ENCODE measurements at places on chromosomes 2 and 18.

DNA sequence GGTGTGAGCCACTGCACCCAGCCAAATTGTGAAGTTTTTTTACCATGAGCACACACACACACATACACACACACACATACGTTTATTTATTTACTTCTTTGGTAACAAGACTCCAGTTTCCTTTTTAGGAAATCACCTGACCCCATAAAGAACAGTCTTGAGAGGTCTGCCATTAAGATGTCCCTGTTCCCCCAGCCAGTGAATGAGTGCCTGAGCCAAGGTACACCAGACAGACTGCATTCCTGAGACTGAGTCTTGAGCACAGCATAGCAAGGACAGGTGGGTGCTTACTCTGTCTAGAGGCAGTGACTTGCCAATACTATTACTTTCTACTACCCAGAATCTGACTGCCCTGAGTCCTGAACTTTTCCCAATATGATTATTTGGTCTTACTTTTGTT is 167.2 kb upstream of the SATB2 start:
- no peak for DNase-seq

DNA sequence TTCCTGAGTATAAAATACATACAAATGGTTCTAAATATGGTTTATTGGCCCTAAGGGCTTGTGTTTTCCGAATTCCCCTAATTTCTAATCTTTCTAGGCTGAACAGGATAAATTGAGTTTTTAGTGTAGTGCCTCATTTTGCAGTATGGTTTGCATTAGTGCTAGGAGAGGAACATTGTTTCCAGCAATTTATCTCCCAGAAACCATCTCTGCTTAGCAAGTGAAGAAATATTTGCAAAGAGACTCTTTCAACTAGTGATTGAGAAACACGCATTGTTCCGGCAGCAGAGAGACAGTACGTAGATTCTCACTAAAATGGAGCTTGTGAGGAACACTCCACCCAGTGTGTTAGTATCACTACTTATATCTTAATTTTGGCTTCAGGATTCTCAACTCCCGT is 177.8 kb upstream of the EPAS1 start:
- no peak for DNase-seq

- DNase-seq: peak; percentile 20
Measured at GRCh38 chr18:48004577-48004976, 74.1 kb upstream of the SMAD2 start.

DNA sequence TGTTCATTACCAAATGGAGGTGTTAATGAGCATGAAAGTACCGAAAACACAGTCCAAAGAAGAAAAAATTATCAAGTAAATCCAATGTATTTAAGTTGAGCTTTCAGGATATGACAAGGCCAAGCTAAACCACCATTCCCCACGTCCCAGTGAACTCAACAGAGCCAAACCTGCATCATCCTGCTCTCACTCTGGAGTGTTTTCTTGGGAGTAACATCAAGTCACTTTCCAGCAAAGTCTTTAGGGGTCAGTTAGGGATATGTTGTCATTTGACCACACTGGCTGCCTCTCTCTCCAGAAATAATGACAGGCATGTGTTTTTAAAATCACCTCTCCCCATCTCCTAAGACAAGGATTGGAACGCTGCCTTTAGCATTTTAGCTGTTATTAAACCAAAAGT is 140.5 kb downstream of the SRBD1 start:
- no peak for DNase-seq

- no peak for DNase-seq
Measured at GRCh38 chr2:186183406-186183805, 302.7 kb upstream of the ZC3H15 start.

GRCh38 chr2:171878481-171878993 is 15.5 kb downstream of the SLC25A12 start:
- DNase-seq: peak; percentile 8

DNA sequence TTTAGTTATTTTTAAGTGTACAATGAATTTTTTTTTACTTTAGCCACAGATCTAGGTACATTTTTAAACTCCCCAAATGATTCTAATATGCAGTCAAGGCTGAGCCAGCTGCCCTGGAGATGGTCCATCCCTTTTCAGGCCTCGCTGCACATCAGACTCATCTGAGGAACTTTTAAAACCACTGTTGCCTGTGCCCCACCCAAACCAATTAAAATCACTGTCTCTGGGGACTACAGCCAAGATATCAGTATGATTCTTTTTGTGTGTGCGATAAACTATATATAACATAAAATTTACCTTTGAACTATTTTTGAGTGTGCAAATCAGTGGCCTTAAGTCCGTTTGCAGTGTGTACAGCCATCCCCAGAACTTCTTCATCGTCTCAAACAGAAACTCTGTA is 9.1 kb upstream of the MALT1 start:
- no peak for DNase-seq

- no peak for DNase-seq
Measured at GRCh38 chr2:224861266-224861665, 145.1 kb upstream of the CCDC195 start.

DNA sequence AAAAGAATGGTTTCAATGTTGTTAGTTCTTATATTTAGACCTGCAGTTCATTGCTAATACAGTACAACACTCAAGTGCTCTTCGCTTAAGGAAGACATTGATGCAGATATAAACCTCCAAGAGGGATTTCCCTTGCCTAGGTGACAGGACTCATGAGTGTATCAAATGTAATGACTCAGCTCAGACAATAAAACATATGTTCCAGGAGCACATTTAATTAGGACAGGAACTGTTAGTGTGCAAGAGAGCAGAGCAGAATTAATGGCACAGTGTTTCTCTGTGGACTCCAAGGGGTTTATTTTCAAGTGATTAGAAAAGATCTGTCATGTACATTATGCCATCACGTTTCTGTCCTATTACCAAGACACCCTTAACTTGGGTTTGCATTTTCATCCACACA is 375.0 kb downstream of the LRRTM4 start:
- no peak for DNase-seq

GRCh38 chr2:148531669-148532428 is 112.7 kb upstream of the EPC2 start:
- no peak for DNase-seq

DNA sequence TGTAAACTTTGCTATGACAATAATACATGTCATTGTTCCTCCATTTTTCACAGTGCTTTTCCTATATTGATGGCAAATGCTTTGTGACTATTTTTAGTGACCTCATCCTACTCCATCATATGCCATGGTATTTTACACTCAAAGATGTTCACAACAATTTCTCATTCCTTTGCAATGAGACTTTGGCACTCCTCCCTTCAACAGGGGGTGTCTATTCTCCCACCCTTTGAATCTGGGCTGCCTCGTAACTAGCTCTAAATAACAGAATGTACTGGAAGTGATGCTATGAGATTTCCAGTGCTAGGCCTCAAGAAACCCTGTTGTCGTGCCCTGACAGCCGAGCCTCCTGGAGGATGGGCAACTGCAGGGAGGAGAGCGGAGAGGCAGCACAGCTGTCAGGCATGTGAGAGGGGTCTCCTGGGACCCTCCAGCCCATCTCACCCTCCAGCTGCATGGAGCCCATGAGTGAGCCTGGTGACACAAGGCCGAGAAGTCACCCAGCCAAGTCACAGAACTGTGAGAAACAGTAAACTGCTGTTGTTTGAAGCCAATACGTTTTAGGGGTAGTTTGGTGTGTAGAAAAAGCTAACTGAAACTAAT is 103.1 kb upstream of the APCDD1 start:
- DNase-seq: no peak

GRCh38 chr2:96861074-96861473 is 3.3 kb upstream of the ANKRD39 start:
- DNase-seq: no peak

DNA sequence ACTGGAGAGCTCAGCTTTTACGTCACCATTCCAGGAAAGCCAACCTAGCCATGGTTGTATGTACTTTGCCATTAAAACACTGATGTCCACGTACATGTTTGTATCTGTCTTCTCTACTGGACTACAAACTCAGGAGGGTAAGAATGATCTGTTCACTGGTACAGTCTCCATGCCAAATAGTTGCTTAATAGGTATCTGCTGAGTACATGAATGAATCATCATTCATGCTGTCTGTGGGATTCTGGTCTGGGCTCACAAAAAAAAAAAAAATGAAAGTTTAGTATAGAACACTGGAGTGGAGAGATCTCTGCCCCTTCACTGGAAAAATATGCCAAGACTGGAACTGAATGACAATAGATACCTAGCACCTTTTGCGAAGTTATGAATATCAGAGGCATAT is 102.6 kb upstream of the ITGA4 start:
- DNase-seq: peak; percentile 76

- DNase-seq: no peak
Measured at GRCh38 chr2:219820767-219821166, 193.3 kb downstream of the SLC4A3 start.

DNA sequence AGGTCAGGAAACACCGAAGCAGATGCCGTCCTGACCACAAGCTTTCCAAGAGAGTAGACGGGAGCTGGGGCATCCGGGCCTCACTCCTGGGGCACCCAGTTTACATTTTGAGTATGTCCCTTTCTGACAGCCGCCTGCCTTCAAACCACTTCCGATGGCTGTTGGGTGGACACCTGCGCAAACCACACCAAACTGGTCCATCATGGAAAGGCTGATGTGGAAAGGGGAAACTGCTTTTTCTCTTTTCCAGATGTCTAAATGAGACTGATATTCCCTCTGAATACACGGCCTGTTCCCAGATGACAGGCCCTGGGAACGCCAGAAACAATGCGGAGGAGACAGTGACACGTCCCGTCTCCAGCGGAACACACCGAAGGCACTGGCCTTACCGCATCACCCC is 290.0 kb upstream of the SALL3 start:
- no peak for DNase-seq

DNA sequence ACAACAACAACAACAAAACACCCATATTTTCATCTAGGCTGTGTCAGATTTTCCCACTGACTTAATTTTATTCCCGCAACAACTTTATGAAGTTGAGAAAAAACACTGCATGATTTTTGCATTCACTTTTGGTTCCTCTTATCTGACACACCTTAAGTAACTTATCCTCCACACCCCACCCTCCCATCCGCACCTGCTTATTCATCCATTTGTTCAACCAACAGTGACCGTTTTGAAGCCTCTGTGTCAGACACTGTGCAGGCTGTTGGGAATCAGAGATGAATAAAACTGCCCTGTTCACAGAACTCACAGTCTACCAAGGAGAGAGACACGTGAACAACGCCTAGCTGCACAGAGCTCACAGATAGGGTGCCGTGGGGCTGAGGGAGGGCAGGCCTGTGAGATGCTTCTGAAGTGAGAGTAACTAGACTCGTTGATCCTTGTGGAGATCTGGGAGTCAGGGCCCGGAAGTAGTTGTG is 7.4 kb downstream of the CNNM4 start:
- DNase-seq: no peak

- no peak for DNase-seq
Measured at GRCh38 chr2:219946021-219946420, 318.6 kb downstream of the SLC4A3 start.

DNA sequence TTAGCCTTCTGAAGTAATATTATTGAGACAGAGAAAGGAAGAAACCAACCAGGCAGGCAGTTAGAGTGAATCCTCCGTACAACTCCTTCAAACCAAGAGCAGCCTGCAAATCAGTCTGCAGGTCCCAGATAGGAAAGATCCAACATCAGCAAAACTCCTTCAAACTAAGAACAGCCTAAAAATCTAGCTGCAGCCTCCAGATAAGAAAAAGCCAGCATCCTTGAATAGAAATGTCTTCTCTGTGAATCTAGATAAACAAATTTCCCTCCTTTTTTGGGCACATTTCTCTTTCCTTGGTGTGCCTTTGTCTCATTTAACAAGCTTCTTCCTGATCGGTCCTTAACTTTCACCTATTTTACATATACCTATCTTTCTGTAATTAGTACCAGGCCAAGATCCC is 1004.6 kb upstream of the TMEFF2 start:
- no peak for DNase-seq

- DNase-seq: peak; percentile 63
Measured at GRCh38 chr2:175205523-175205922, 24.0 kb upstream of the ATP5MC3 start.

DNA sequence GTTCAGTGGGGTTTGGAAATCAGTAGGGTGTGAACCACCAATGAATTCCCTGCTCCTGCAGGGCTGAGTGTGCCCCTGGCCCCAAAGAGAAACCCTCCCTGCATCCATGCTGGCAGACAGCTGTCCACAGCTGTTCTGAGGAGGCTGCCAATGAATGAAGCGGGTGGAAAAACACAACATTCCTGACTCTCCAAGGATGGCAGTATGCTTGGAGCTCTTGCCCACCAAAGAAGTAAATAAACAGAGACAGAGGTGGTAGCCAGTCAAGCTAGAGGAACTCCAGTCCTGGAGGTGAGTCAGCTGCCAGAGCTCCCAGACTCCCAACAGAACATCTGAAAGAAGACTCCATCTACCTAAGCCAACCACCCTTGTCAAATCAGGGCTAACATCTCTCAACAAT is 6.2 kb downstream of the ZBTB7C start:
- DNase-seq: peak; percentile 16

- DNase-seq: no peak
Measured at GRCh38 chr2:234100686-234101085, 50.2 kb downstream of the SPP2 start.

- DNase-seq: no peak
Measured at GRCh38 chr2:44929735-44930273, 11.7 kb upstream of the SIX3 start.

DNA sequence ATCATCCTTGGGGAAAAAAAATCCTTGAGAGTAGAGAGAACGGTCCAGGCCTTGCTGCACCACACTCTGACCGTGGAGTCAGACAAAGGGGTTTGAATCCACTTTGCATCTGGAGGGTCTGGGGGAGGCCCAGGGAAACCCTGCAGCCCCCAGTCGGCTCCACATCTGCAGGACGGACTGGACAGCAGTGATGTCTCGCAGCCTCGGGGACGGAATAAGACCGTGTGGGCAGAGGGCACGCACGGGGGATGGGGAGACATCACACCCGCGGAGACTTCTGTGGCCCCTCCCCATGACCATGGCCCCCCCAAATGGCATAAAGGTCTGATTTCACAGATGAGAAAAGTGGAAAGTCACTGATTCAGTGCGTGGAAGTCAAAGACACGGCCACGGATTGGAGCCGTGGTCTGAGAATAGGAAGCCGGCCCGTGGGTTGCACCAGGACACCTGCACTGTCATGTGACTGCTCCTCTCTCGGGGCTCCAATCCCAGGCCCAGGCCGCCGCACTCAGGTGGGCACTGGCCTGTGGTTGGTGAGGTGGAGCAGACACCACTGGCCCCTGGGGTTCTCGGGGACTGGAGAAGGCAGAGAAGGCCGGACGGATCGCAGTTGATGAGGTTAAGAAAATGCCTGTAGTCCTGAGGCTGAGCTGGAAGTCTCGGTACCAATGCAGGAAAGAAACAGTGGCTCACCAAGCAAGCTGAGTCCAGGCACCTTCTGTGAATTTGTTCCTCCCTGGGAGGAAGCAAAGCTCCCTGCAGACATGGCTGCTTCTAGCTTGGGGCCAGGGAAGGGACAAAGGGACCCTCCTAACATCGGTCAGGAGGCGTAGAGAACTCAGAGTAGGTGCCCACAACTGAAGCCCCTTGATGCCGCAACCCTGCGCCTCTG is 61.8 kb downstream of the RTP5 start:
- DNase-seq: no peak

GRCh38 chr2:20164061-20164733 is 60.7 kb downstream of the SDC1 start:
- peak; percentile 55 for DNase-seq

Data from ELR (cell line).